ENCODE measurements at places on chromosomes 1 and 21. TPM values are rescaled to one million over a fixed set of nuclear protein-coding genes. Genes with fewer than 3 reads are reported as not detected.

DNA sequence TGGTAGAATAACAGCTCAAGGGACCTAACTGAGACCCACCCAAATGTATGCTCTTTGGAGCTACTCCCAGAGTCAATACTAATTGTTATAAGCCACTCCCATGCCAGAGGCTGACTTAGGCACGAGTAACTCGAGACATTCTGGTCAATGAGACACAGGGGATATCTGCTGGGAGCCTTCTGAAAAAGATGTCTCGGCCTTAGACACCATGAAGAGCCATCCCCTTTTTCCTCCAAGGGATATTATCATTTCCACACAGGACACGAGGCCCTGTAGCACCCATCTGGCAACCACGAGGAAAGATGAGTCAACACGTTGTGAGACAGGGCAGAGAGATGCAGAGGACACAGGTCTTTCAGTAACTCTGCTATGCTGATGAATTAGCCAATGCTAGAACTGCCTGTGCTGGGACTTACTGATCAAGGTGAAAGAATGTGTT, 30.7 kb downstream of the ITPKB start:
- DNase-seq = no peak
- peak overlapping the region; percentile 83 for H3K27ac ChIP-seq
- no peak overlapping the region for H3K4me3 ChIP-seq
- no peaks in the 10 kb centered on the region for H3K27me3 ChIP-seq
- peaks cover 39% of the 10 kb centered on the region for H3K4me1 ChIP-seq

DNA sequence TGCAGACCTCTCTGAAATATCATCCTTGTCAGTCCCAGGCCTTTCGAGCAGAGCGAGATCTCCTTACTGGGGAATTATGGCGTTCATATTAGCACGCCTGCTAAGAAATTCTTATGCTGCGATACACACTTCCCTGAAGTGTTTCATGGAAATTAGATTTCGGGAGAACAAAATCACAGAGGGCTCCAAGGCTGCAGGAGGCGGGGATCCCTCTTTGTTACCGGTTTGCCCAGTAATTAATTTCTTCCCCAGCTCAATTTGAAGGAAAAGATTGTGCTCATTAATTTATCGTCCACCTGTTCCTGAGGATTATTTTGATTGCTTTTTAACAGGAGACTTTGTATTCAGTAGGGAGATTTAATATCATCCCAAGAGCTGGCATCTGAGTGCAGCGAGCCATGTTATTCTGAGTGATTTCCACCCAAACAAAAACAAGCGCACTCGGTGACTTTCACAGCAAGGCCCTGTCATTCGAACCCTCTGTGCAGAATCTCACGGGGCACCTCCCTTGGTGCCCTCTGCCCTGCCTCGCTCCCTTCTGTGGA, 202.3 kb upstream of the GALNT2 start:
- peaks cover 23% of the 10 kb centered on the region for H3K4me1 ChIP-seq
- no peak overlapping the region for H3K27ac ChIP-seq
- DNase-seq = no peak
- H3K36me3 ChIP-seq = no peaks in the 10 kb centered on the region

CDC7 gene
- 6.6 TPM for total RNA-seq

DNA sequence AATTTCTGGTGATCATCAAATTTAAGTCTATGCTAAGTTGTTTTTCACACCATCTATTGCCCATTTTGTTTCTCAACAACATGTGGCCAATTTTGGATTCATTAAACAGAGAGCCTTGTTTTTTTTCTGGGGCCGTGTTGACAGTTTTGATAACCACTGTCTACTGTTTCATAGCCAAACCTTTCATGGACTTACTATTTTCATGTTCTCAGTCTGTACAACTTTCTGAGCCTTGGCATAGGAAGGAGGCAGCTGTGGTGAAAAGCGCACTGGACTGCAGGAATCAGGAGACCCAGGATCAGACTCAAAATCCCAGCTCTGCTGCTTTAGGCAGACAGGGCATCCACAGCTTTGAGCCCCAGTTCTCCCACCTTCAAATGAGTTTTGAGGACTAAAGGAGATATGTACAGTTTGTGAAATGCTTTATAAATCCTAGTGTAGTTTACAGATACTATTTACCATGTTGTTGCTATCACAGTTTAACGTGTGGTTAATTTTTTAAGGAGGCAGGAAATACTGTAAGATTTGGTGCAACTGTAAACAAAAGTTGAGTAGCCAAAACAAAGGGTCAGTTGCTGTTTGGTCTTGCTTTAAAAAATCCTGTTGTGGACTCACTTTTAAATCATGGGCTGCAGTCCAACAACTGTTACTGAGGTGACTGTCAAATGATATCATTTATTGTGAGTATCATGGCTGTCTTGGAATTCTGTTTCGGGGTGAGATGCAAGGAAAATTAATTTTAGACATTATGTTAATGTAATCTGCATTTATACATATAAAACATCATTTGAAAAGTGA, 2.9 kb downstream of the MACO1 start:
- H3K4me3 ChIP-seq = peak overlapping the region; percentile 83
- DNase-seq = no peak
- peaks cover 64% of the 10 kb centered on the region for H3K4me1 ChIP-seq
- H3K36me3 ChIP-seq = no peaks in the 10 kb centered on the region
- peak overlapping the region; percentile 58 for H3K27ac ChIP-seq

NPHP4 gene
- 11.1 TPM for total RNA-seq

GRCh38 chr1:94126651-94127050, 5.7 kb upstream of the ABCA4 start:
- H3K4me1 ChIP-seq = peaks cover 43% of the 10 kb centered on the region
- no peak overlapping the region for H3K4me3 ChIP-seq
- H3K36me3 ChIP-seq = peaks cover under 1% of the 10 kb centered on the region
- no peaks in the 10 kb centered on the region for H3K27me3 ChIP-seq
- H3K27ac ChIP-seq = peak overlapping the region; percentile 28

DNA sequence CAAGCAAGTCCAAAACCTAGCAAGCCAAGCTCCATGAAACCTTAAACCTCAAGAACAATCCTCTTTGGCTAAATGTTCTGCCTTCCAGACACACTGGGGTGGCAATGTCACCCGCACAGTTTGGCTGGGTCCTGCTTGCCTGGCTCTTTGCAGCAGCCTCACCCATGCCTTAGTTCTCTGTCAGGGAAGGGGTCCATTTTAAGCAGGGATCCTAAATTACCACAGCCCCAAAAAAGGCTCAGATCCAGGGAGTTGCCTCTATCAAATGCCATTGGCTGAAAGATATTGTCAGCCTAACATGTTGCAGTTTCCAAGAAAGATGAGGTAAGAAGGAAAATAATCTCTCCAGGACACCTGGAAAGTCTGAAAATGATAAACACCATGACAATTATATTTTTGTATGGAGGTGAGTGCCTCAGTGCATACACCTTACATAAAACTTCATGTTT, 26.1 kb upstream of the LYPLAL1 start:
- H3K27me3 ChIP-seq = no peaks in the 10 kb centered on the region
- peaks cover 7% of the 10 kb centered on the region for H3K4me1 ChIP-seq
- no peak for DNase-seq
- no peaks in the 10 kb centered on the region for H3K36me3 ChIP-seq
- H3K4me3 ChIP-seq = no peak overlapping the region

GIPC2 gene
- 0.08 TPM for total RNA-seq

- no peak overlapping the region for H3K27ac ChIP-seq
- peaks cover 33% of the 10 kb centered on the region for H3K36me3 ChIP-seq
- peaks cover 11% of the 10 kb centered on the region for H3K4me1 ChIP-seq
- no peak for DNase-seq
- no peaks in the 10 kb centered on the region for H3K27me3 ChIP-seq
- no peak overlapping the region for H3K4me3 ChIP-seq
These were observed 14.2 kb downstream of the VPS13D start for GRCh38 chr1:12244078-12244477.

ZDHHC18 gene
- 19.8 TPM for total RNA-seq

GRCh38 chr1:150558761-150559655, 9.8 kb downstream of the ADAMTSL4 start:
- H3K27ac ChIP-seq = no peak overlapping the region
- peaks cover 39% of the 10 kb centered on the region for H3K4me1 ChIP-seq
- no peaks in the 10 kb centered on the region for H3K27me3 ChIP-seq

DNA sequence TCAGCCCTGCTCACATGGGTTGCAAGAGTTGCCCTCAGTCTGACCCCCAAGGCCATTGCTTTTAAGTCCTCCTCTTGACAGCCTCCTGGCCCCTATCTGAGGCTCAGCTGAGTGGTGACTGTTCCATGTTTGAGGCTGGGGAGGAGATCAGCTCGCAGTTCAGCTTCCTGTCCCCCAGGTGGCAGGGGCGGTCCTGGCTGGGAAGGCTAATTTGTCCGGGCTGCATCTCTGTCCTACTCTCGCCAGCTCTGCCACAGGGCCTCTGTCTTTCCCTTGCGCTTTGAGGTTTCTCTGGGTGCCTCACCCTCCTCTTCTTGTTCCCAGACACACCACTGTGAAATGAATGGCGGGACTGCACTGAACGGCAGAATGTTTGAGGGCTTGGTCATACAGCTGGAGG, 157.3 kb downstream of the KCNJ6 start:
- no peaks in the 10 kb centered on the region for H3K36me3 ChIP-seq
- H3K27me3 ChIP-seq = no peaks in the 10 kb centered on the region
- H3K4me1 ChIP-seq = peaks cover 17% of the 10 kb centered on the region
- H3K4me3 ChIP-seq = no peak overlapping the region
- peak; percentile 90 for DNase-seq
- no peak overlapping the region for H3K27ac ChIP-seq

DNA sequence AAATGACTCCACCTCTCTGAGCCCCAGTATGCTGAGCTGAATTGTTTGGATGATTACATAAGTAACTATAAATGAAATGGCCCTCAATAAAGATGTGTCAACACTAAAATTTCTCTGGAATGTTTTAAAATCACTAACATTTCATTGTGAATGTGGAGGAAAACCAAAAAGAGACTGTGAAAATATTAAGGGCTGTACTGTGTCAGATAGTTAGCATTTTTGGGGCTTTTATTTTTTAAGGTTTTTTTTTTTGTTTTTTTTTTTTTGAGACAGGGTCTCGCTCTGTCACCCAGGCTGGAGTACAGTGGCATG, 6.3 kb downstream of the MYOC start:
- H3K4me1 ChIP-seq = peaks cover 1% of the 10 kb centered on the region
- no peaks in the 10 kb centered on the region for H3K36me3 ChIP-seq
- no peak overlapping the region for H3K27ac ChIP-seq
- H3K27me3 ChIP-seq = peaks cover 19% of the 10 kb centered on the region

DNA sequence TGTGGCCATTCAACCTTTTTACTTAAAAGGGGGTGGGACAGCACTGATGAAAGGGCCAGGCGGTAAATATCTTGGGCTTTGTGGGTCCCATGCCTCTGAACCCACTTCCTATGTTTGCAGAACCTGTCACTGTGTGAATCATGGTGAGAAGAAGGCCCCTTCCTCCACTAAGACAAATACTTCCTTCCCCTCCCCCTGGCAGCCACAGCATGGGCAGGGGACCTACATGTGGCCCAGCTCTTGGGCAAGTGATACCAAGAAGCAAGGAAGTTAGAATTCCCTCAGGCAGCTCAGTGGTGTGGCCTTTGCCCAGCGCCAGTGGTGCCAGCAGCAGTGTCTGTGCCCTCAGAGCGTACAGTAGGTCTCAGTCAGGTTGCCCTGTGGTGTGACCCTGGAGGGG, 168.6 kb downstream of the TRIM33 start:
- H3K36me3 ChIP-seq = no peaks in the 10 kb centered on the region
- peak overlapping the region; percentile 53 for H3K27ac ChIP-seq
- H3K27me3 ChIP-seq = no peaks in the 10 kb centered on the region
- peak; percentile 71 for DNase-seq
- peaks cover 26% of the 10 kb centered on the region for H3K4me1 ChIP-seq
- no peak overlapping the region for H3K4me3 ChIP-seq

GRCh38 chr1:47572731-47573430, 135.0 kb downstream of the FOXD2 start:
- no peak overlapping the region for H3K27ac ChIP-seq
- DNase-seq = no peak
- H3K4me3 ChIP-seq = no peak overlapping the region
- peaks cover 7% of the 10 kb centered on the region for H3K4me1 ChIP-seq

RORC gene
- not detected for total RNA-seq

DNA sequence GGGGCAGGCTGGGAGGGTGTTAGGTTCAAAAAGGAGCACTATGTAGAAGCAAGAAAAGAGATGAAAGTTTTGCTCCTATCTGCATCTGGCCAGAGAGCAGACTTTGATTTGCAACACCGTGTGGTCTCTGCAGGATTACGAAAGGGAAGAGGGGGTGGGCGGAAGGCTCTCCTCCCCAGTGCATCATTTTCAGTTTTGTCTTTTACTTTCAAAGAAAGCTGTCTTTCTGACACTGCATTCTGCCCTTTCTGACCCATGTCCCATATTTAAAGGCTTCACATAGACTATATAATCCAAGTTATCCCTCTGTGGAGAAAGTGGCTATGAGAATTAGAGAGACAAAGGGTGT, 126.5 kb downstream of the RHOU start:
- no peak overlapping the region for H3K27ac ChIP-seq
- peaks cover 5% of the 10 kb centered on the region for H3K27me3 ChIP-seq
- no peaks in the 10 kb centered on the region for H3K36me3 ChIP-seq

GRCh38 chr1:115771847-115772457, 3.4 kb upstream of the CASQ2 start:
- H3K4me3 ChIP-seq = no peak overlapping the region
- H3K27me3 ChIP-seq = peaks cover 43% of the 10 kb centered on the region
- H3K4me1 ChIP-seq = no peaks in the 10 kb centered on the region
- H3K36me3 ChIP-seq = no peaks in the 10 kb centered on the region
- H3K27ac ChIP-seq = no peak overlapping the region
- no peak for DNase-seq

GRCh38 chr1:231106347-231106746, 55.5 kb upstream of the TRIM67 start:
- peaks cover 32% of the 10 kb centered on the region for H3K4me1 ChIP-seq
- peak overlapping the region; percentile 77 for H3K27ac ChIP-seq
- H3K4me3 ChIP-seq = peak overlapping the region; percentile 2
- peak; percentile 79 for DNase-seq
- peaks cover 2% of the 10 kb centered on the region for H3K27me3 ChIP-seq

DMRTA2 gene
- total RNA-seq = not detected

SH3BGR gene
- total RNA-seq = 2.0 TPM

TCEA3 gene
- total RNA-seq = 4.0 TPM

FCRL2 gene
- total RNA-seq = not detected

DNA sequence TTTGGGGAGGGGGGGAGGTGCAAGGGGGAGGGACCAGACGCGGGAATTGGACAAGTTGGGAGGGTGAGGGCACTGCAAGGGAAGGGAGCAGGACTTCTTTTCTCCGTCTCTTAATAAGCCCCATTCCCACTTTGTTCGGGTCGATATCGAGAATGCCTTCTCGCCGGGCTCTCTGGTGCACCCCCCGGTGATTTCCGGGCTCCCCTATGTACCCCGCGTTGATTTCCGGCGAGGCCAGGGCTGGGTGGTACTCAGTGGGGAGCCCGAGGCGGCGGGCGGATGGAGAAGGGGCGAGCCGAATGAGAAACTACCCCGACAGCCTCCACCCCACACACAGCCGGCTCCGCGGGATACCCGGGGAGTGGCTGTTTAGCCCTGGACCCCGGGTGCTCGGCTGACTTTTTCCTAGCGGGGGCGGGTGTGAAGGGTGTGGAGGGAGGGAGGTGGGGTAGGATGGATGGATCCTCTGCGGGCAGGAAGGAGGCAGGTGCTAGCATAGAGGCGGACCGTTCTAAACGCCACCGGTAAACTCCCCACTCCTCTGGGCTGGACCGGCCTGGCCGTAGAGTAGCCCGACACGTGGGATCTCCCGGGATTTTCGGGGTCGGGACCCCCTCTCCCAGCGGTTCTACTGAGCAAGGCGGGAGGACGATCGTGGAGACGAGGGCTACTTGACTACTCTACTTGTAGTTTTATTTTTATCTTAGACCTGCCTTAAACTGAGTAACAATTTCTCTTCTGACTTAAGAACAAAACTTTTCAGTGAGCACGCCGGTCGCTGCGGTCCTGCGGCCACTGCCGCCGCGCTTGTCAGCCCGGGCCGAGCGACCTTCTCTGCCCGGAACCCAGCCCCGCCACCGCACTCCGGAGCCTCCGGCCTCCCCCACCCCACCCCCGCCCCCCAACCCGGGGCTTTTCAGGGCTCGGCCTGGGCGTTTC, 1.0 kb downstream of the RNF220 start:
- peaks cover 39% of the 10 kb centered on the region for H3K27me3 ChIP-seq
- H3K4me3 ChIP-seq = peak overlapping the region; percentile 81
- no peak for DNase-seq
- H3K4me1 ChIP-seq = peaks cover 34% of the 10 kb centered on the region

TMEM63A gene
- total RNA-seq = 50.8 TPM

KCNE2 gene
- total RNA-seq = not detected

Data from osteocyte (in vitro differentiated cells).